Activated naive CD8-positive, alpha-beta T cell treated with anti-CD3 and anti-CD28 coated beads, Interleukin-2, amount 50 U/mL, for 24 hours (primary cell): ENCODE measurements at places on chromosomes 6 and 20.

GRCh38 chr6:24933868-24934401 lies 1.8 kb downstream of the RIPOR2 start:
- H3K4me3 ChIP-seq = peak overlapping the region; percentile 85
- no peaks in the 10 kb centered on the region for H3K36me3 ChIP-seq
- no peak for DNase-seq

- no peaks in the 10 kb centered on the region for H3K4me1 ChIP-seq
- H3K27ac ChIP-seq = no peak overlapping the region
- DNase-seq = no peak
- H3K27me3 ChIP-seq = no peaks in the 10 kb centered on the region
These were observed 179.8 kb upstream of the NOX3 start for GRCh38 chr6:155635416-155635815.

DNA sequence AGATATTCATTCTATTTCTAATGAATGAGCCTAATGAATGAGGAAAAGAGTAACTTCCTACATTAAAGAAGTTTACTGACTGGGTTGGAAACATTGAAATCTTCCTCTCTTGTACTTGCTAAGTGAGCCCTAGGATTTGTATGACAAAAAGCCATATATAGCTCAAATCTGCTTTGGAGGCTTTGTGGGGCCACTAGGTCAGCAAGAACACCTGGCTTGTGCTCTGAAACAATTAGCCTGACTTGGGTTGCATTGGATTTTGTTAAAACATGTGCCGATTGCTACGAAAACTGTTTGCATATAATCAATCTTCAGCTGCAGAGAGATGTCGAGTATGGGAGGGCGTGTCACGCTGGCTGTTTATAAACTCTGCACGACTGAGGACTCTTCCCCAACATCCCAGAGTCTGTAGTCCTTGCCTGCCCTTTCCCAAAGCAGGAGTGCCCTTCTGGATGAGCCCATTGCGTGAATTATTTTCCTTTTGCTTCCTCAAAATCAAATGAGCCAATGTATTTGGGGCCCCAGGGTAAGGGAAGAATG lies 684.8 kb downstream of the DHX35 start:
- H3K4me3 ChIP-seq = no peak overlapping the region
- H3K27ac ChIP-seq = no peak overlapping the region
- DNase-seq = no peak

DNA sequence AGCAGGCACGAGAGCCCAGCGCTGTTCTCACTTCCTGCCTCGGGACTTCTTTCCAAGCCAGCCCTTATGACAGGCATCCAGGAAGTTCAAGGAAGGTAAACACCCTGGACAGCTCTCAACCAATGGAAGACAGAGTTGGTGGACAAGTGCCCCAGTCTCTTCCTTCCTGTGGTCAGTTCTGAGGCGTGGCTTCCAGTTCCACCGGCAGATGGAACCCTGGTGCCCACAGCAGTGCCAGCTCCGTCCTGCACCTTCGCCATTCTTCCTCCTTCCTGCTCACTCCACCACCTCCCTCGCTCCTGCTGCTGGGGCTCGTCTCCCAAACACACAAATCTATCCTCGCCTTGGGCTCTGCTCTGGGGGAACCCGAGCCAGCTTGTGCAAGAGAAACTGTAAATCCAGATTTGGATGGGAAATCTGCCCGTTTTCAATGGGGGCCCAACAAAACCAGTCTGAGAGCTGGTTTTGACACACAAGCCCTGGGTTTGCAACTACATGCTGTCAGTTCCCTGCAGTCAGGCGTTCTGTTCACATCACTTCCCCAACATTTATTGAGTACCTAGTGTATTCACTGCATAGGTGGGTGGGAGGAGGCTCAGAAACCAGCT lies 162.7 kb downstream of the GRM4 start:
- H3K4me3 ChIP-seq = no peak overlapping the region
- no peaks in the 10 kb centered on the region for H3K36me3 ChIP-seq
- no peaks in the 10 kb centered on the region for H3K27me3 ChIP-seq
- no peak for DNase-seq
- H3K4me1 ChIP-seq = peaks cover 2% of the 10 kb centered on the region
- H3K27ac ChIP-seq = no peak overlapping the region

DNA sequence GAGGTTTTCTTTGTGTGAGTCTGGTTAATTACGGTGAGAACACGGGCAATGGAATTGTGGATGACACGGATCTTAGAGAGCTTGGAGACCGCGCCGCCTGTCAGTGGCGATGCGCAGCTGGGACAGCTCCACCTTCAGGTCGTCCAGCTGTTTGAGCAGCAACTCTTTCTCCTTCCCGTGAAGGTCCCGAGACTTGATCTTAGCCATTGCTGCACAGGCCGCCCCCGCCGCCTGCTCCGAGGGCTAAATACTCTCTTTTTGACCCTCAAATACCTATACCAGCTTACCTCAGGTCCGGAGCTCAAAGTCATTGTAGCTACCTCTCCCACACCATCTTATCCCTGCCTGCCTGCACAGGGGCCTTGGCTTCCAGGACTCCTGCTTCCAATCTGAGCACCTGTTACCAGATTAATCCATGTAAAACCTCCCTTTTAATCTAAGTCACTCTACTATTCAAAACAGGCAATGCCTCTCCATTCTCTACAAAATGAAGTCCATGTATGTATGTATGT lies 100.2 kb downstream of the PREP start:
- no peak overlapping the region for H3K27ac ChIP-seq
- no peak overlapping the region for H3K4me3 ChIP-seq
- H3K27me3 ChIP-seq = no peaks in the 10 kb centered on the region
- H3K36me3 ChIP-seq = peaks cover 25% of the 10 kb centered on the region
- H3K4me1 ChIP-seq = no peaks in the 10 kb centered on the region
- DNase-seq = no peak

GRCh38 chr6:85496009-85496579 lies 46.2 kb downstream of the NT5E start:
- H3K27me3 ChIP-seq = no peaks in the 10 kb centered on the region
- no peak overlapping the region for H3K4me3 ChIP-seq
- peaks cover 25% of the 10 kb centered on the region for H3K36me3 ChIP-seq
- H3K27ac ChIP-seq = no peak overlapping the region
- peaks cover 22% of the 10 kb centered on the region for H3K4me1 ChIP-seq

GRCh38 chr6:125489579-125490285 lies 188.0 kb upstream of the HDDC2 start:
- no peaks in the 10 kb centered on the region for H3K36me3 ChIP-seq
- H3K4me3 ChIP-seq = no peak overlapping the region
- no peak for DNase-seq
- no peak overlapping the region for H3K27ac ChIP-seq

- H3K36me3 ChIP-seq = no peaks in the 10 kb centered on the region
- H3K4me1 ChIP-seq = no peaks in the 10 kb centered on the region
- peaks cover 22% of the 10 kb centered on the region for H3K27me3 ChIP-seq
- no peak overlapping the region for H3K27ac ChIP-seq
- DNase-seq = no peak
These were observed 21.2 kb upstream of the ENPP5 start for GRCh38 chr6:46191961-46192360.

- H3K4me1 ChIP-seq = no peaks in the 10 kb centered on the region
- no peak overlapping the region for H3K27ac ChIP-seq
- no peak for DNase-seq
- no peaks in the 10 kb centered on the region for H3K36me3 ChIP-seq
- H3K27me3 ChIP-seq = peaks cover 5% of the 10 kb centered on the region
These were observed 18.6 kb upstream of the CST3 start for GRCh38 chr20:23656372-23656771.

DNA sequence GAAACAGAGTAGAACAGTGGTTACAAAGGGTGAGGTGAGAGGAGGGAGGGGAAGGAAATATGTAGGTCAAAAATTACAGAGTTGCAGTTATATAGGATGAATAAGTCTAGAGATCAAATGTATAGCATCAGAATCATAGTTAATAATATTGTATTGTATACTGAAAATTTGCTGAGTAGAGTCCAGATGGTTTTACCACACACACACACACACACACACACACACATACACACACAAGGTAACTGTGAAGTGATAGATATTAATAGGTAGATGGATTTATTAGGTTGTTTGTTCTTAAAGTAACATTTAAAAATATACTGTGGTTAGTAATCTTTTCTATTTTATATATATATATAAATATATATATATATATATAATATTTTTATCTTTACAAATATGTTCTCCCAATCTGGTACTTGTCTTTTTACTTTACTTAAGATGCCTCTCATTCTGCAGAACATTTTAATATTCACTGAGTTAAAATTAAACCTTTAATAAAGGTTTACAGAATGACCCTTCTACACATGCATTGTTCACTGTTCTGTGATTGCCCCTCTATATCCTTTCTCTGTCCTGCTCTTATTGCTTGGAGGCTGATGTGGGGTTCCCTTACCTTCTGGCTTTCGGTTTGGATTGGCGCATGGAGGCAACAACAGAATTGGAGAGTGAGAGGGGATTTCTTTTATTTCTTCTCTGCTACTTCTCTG lies 408 bp downstream of the PTCHD4 start:
- DNase-seq = no peak
- no peak overlapping the region for H3K4me3 ChIP-seq
- no peaks in the 10 kb centered on the region for H3K27me3 ChIP-seq
- no peak overlapping the region for H3K27ac ChIP-seq
- no peaks in the 10 kb centered on the region for H3K36me3 ChIP-seq

DNA sequence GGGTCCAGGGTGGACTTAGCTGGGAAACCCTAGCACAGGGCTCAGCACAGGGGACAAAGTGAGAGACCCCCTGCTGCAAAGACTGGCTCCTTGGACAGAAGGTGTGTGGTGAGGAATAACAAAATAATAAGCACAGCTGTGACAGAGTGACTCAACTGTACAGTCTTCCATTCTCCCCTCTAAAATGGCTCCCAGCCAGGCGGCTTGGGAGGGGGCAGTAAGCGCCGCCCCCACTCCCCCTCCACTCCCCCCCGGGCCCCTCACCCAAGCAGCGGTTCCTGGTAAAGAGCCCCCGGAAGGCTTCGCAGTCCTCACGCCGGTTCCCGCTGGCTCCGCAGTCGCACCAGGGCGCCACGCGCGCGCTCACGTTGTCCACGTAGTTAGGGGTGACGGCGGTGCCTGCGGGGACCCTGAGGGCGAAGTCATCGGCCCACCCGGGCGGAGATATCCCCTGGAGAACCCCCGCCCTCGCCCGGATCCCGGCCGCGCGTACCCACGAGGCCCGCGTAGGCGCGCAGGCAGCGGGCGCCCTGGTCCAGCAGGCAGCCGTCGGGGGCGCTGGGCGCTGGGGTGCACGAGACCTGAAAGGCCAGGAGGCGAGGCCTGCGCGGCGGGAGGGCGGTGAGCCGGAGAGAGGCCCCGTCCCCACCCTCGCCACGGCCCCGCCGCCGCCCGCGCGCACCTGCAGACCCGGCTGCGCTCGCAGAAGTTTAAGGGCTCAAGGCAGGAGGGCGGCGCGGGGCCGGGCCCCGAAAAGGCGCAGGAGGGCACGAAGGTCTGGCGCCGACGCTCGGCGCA lies 2.7 kb downstream of the GFRA4 start:
- no peak overlapping the region for H3K27ac ChIP-seq
- peaks cover 38% of the 10 kb centered on the region for H3K27me3 ChIP-seq
- DNase-seq = no peak
- no peaks in the 10 kb centered on the region for H3K36me3 ChIP-seq
- peaks cover 15% of the 10 kb centered on the region for H3K4me1 ChIP-seq

- H3K36me3 ChIP-seq = no peaks in the 10 kb centered on the region
- H3K27ac ChIP-seq = peak overlapping the region; percentile 13
- no peaks in the 10 kb centered on the region for H3K27me3 ChIP-seq
- peak; percentile 43 for DNase-seq
These were observed 154.7 kb downstream of the JARID2 start for GRCh38 chr6:15400572-15401004.

DNA sequence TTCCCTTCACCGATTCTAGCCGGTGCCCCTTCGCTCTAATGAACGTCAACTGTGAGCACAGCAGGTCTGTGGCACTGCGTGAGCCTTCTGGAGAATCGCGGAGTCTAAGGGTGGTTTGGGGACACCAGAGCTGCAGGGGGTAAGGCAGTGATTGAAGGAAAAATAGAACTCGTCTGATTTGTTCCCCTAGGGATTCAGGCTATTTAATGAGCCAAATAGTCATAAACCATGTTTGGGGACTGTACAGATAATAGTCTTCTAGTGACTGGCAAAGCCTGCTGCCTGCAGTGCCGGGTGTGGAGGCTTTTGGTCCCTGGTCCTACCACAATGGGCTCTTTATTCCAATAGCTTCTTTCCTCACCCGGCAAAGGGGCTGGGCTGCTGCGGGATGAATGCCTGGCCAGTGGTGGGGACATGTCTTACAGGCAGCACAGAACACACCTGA lies 11.1 kb upstream of the NTSR1 start:
- no peaks in the 10 kb centered on the region for H3K36me3 ChIP-seq
- peaks cover 3% of the 10 kb centered on the region for H3K27me3 ChIP-seq
- no peak overlapping the region for H3K4me3 ChIP-seq
- DNase-seq = no peak

DNA sequence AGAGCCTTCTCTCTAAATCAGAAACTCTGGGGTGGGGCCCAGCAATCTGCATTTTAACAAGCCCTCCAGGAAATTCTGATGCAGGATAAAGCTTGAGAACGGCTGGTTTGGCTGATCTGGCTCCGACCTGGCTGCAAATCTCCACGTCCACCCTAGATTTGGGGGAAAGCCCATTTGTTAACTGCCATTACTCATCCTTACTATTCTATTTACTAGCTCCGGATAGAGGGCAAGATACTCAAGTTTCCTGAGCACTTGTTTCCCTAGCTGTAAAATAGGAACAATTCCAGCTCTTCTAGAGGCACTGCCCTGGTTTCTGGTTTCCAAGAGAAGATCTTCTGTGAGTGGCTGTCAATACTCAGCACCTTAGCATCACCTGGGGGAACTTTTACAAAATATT lies 44.4 kb downstream of the DAAM2 start:
- no peaks in the 10 kb centered on the region for H3K36me3 ChIP-seq
- peaks cover 22% of the 10 kb centered on the region for H3K27me3 ChIP-seq
- H3K4me1 ChIP-seq = no peaks in the 10 kb centered on the region
- H3K27ac ChIP-seq = no peak overlapping the region
- no peak for DNase-seq
- no peak overlapping the region for H3K4me3 ChIP-seq

GRCh38 chr6:86016567-86016966 lies 373.9 kb upstream of the SYNCRIP start:
- no peak overlapping the region for H3K4me3 ChIP-seq
- H3K27ac ChIP-seq = no peak overlapping the region
- no peaks in the 10 kb centered on the region for H3K4me1 ChIP-seq
- H3K27me3 ChIP-seq = no peaks in the 10 kb centered on the region
- H3K36me3 ChIP-seq = no peaks in the 10 kb centered on the region

DNA sequence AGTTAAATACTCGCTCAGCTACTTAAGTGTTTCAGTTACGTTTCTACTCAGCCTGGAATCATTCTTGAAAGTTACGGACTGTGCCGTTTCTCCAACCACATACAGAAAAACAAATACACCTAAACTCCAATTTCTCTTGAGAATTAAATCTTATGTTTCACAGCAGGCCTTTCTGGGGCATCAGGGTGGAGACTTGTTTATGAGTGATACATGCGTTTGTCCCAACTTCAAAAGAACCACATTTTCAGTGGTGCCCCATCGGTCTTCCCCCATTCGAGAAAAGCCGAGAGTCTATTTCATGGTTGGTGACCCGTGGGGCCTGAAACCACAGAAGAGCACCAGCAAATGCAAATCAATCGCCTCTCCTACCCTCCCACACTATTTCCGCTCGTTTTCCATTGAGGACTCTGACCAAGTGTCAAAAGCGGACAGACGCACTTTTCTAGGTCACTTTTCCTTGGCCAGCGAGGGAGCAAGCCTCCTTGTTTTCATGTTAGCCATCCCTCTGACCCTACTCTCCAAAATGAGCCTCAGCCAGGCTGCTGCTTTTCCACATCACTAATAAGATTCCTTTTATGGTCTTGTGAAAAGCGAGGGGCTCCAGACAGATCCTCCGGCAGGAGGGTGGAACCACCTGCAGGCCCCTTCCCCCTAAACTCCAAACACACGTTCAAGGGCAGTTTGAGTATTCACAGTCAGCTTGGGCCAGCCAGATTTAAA lies 3.1 kb downstream of the JAG1 start:
- no peak overlapping the region for H3K4me3 ChIP-seq
- peaks cover 57% of the 10 kb centered on the region for H3K27me3 ChIP-seq
- no peak overlapping the region for H3K27ac ChIP-seq
- DNase-seq = no peak
- H3K36me3 ChIP-seq = no peaks in the 10 kb centered on the region
- H3K4me1 ChIP-seq = peaks cover 34% of the 10 kb centered on the region
